ENCODE measurements at places on chromosomes 6 and 20.

DNA sequence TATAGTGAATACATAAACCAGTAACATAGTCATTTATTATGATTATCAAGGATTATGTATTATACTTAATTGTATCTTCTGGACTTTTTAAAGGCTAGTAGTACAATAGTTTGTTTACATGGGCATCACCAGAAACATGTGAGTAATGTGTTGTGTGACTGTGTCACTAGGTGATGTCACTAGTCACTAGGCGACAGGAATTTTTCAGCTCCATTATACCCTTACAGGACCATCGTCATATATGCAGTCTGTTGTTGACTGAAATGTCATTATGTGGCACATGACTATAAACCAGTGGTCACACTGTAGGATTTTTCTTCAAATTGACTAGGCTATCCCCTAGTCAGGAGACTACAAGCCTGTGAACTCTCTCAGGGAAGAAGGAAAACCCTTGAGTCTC is 86.5 kb upstream of the CENPW start:
- no peak for DNase-seq

- DNase-seq = no peak
Measured at GRCh38 chr6:33985947-33986346, 159.9 kb downstream of the GRM4 start.

DNA sequence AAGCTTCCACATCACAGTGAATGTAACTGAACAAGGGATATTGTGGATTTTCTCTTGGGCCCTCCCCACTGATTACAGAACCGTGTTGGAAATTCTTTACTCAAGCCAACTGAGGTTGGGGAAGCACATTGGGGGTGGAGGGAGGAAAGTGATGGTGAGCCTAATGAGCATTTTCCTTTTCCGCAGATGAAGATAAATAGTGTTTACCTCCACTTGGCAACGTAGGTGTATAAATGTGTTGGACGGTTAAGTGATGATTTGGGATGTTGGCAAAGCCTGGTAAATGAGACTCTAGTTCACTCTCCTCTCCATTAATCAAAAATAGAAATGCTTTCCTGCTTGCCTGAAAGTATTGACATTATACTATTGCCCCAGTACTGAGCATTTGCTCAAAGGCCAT is 27.1 kb upstream of the NRN1 start:
- DNase-seq = no peak

DNA sequence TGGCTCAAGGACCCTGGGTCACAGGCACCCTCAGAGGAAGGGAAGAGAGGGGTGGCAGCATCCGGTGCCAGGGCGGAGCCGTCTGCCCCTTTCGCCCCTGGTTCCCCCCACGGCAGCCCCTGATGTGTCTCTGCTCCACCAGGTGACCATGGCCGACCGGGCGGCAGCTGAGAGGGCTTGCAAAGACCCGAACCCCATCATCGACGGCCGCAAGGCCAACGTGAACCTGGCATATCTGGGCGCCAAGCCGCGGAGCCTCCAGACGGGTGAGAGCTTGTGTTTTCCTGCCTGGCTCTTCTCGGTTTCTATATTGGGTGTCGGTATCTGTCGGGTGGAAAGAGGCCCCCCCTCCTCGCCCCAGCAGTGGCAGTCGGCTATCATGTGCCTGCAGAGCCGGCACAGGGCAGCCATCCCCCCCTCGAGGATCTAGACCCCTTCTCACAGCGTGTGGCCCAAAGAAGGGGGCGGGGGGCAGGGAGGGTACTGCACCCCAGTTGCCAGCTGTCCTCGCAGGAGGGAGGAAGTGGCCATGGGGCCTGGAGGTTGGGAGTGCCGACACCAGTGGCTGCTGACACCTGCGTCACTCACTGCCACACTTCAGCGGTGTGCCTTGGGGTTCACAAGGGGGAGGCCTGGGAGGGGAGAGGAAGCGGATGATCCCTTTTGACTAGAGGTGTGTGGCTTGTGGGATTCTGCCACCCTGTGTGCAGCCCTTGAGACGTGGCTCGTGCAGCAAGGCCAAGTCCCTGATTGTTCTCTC is 1.5 kb downstream of the RBM38 start:
- no peak for DNase-seq
